Naive thymus-derived CD8-positive, alpha-beta T cell (primary cell): ENCODE measurements at places on chromosomes 1 and 21.
A peak's percentile ranks its signal among the peaks of the same experiment; 100 is the strongest.

DNA sequence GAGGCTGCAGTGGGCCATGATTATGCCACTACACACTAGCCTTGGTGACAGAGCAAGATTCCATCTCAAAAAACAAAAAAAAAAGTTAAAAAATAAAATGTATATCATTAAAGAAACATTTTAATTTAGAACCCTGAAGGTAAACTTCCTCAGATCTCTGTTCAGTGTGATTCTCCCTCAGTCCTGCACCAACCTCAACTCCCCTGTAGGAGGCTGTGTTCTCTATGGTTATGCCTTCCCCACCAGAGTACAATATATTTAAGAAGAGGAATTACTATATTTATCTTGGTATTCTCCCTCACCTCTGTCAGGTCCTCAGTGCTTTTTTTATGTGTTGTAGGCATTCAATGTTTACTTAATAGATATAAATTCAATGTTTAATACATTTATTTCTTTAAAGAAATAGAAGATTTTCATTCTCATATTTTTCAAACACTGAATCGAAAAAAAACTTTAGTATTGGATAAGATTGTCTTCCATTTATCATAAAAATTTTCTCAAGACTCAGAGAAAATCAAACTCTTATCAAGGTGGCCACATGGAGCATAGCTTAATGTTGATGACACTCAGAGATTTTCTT is 4.8 kb upstream of the LRRC8B start:
- peak; percentile 40 for DNase-seq

DNA sequence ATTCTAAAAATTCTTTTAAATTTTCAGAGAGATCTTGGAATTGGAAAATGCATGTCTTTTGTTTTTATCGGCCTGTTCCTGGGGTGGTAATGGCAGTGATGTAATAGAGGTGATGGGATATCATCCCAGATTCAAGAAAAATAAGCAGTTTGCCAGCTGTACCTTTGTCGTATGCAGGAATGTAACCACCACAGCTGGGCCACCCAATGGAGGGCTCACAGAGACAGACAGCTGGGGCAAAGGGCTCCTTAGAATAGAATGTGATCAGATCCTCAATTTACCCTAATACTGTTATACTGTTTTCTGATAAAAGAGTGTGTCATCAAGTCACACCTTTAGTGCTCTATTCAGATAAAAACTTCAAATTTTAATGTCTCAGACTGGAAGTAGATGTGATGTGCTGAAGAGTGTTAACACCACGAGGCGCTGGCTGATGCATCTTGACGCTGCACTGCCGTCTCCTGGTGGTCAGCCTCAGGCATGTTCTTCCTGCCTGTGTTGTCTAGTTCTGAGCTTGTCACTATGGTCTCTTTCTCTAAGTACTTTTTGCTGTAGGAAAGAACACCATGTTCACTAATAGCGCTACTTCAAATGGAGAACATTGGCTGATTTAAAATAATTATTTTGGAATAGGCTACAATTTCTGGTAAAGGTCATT is 78.8 kb downstream of the C1orf21 start:
- no peak for DNase-seq

DNA sequence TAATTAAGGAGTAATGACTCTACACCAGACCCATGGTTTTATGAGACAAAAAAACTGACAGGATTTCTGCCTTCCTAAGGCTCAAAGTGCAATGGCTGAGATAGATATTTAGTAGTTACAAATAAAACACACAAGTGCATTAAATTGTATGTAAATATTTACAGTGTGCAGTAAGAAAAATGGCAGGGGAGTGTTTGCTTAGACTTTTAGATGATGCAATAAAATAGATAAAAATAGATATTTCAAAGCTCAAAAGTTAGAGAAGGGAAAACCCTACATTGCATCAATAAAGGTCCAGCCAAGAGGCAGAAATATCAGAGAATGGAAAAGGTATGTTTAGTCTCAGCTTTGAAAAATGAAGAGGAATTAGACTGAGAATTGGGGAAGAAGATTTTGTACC is 226.3 kb upstream of the FGGY start:
- DNase-seq: no peak

DNA sequence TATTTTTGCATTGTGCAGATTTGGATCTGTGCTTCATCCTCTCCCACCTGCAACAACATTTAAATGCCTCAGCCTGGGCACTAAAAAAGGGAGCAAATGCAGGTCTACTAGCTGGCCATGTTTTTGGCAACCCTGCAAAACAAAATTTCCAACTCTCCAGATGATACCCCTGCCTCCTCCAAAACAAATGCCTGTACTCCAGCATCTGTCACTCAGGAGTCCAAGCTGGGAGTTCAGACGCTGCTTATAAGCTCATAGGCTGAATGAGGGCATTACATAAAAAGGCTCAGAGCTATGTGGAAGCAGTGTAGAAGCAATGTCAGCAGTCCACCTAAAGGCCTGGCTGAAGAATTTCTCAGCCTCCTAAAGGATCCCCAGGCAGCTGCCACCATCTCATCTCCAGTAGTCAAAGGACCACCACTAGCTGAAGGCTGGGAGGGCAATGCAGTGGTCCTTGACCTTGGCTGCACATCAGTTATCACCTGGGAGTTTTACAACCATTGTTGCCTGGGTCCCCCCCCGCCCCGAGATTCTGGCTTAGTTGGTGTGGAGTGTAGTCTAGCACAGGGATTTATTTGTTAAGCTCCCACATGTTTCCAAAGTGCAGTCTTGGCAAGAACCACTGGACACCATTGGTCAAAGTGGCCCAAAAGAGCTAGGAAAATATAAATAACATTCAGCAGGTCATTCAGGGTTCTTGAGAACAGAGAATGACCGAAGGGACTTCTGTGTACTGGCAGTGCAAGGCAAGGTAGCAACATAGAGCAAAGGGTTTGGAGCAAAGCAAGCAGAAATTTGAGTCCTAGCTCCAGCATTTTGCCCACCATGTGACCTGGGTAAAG is 57.2 kb downstream of the ITPKB start:
- no peak for DNase-seq

DNA sequence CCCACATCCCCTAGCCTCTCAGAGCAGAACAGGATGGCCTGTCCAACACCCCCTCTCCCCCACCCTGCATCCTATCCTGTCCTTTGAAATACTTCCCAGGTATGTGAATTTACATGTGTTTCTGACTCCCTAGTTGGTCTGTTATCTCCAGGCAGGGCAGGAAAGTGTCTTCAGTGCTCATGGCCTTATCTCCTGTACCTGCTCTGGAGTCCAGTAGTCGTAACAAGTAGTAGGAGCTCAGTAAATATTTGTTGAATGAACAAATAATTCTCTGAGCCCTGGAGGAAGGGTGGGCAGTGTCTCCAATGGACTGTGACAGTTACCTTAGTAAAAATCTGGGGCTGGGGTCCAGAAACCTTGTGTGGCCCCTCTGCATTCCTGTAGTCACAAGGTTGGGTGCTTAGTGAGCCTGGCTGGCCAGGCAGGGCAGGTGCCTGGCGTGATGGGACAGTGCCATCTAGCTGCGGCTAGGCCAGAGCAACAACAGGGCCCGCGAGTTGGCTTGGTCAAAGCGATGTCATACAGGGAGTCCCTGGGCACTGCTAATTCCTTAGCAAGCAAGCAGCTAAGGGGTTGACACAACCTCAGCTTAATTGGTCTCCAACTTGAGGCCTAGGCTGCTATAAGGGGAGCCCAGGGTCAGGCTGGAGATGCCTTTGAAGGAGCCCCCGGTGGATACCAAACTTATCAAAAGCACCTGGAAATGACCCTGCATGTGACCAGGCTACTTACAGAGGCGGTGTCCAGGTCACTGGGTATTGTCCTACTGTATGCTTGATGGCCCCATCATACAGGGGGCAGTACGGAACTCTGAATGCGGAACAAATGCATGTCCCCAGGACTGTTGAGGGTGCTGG is 89.0 kb upstream of the PPM1J start:
- DNase-seq: peak; percentile 21

- DNase-seq: no peak
Measured at GRCh38 chr1:183126528-183126927, 59.5 kb upstream of the LAMC2 start.

DNA sequence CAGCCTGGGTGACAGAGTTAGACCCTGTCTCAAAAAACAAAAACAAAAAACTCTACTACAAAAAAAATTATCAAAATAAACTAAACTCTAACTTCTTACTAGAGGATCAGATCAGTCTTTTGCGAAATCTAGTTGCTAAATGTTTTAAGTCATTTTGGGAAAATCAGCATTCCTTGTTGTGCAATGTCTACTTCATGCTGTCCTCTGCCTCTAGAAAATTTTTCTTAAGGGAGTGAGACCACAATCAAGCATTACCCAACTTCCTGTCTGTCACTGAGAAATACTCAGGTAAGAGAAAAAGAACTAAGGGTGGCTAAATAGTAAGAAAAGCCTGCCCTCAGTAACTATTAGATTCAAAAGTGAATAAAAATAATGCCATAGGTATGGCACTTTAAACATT is 67.2 kb upstream of the FOXD3 start:
- no peak for DNase-seq

DNA sequence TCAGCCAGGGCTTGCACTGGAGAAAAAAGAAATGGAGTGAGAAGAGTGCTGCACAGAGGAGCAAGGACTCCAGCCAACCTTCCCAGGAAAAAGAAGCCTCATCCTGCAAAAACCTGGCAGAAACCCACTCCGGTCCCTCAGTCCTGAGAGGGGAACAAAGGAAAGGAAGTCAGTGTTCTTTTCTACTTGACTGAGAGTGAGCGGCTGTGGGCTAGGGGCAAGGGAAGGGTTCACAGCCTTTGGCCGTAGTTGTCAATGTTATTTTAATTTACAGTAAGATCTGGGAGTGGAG is 8.9 kb upstream of the GOLT1A start:
- DNase-seq: no peak

GRCh38 chr1:172976222-172977041 is 74.3 kb downstream of the TNFSF18 start:
- no peak for DNase-seq

GRCh38 chr21:38646213-38646837 is 148.0 kb upstream of the ERG start:
- no peak for DNase-seq

DNA sequence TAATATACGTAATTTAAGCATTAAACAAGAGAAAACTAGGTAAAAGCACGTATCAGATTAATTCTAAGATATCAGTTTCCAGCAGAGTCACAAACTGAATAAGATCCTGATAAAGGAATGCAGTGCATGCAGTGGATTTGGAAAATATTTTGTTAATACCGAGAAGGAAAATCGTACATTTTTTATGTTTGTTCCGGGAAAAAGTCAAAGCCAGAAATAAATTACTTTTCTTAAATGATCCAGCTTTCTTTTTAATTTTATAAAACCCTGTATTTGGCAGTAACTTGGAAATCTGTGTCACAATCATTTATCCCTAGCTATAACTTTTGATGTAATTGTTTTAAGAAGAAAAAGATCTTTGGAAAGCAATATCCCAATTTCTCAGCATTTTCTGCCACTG is 955 bp downstream of the PALMD start:
- no peak for DNase-seq

GRCh38 chr1:246008363-246008831 is 498.7 kb downstream of the SMYD3 start:
- no peak for DNase-seq

- no peak for DNase-seq
Measured at GRCh38 chr1:42173961-42174735, 9.6 kb upstream of the GUCA2A start.

- DNase-seq: no peak
Measured at GRCh38 chr1:48506870-48507269, 34.9 kb upstream of the SPATA6 start.

GRCh38 chr21:32299695-32300094 is 1.0 kb downstream of the MRAP start:
- DNase-seq: no peak

- DNase-seq: no peak
Measured at GRCh38 chr21:43571976-43572375, 87.3 kb downstream of the HSF2BP start.

DNA sequence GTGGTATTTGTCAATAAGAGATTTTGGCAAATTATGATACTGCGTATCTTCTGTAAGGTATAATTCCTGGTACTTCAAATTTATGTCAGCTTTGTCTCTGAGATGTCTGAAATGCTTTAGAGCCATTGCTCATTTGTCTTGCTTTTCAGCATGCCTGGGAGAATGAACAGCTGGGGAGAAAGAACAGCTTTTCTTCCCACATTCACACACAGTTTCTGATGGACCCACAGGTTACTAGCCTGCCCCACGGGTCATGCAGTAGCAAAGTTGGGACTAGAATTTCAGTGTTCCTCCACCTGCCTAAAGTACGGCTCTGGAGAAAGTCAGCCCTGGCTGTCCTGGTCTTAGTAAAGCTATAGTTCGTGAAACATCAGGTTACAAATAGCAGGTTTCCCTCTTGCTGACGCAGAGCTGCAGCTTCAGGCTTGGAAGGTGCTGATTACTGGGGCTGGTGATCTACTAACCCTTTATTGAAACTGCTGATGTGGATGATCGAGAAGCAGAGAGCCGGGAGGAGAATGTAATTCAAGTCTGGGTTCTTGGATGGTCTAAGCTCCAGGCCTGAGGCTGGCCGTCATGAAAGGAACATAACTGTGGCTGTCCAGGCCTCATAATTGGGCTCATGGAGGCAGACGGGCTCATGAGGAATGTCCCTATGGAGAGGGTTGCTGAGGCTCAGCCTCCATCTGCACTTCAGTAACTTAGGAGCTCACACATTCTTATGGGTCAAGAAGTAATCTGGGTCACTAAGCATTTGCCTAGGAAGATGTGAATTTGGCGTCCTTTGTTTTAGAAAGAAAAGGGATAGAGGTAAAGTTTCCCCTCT is 12.4 kb downstream of the GALNT2 start:
- no peak for DNase-seq

- no peak for DNase-seq
Measured at GRCh38 chr1:201707656-201708055, 121.3 kb upstream of the IPO9 start.

- no peak for DNase-seq
Measured at GRCh38 chr1:156118177-156118868, 3.8 kb downstream of the LMNA start.

- DNase-seq: no peak
Measured at GRCh38 chr1:185696422-185697150, 37.6 kb upstream of the HMCN1 start.

GRCh38 chr1:55444667-55445066 is 229.5 kb upstream of the USP24 start:
- no peak for DNase-seq

GRCh38 chr1:20486457-20487235 is 636 bp upstream of the CAMK2N1 start:
- DNase-seq: no peak

- no peak for DNase-seq
Measured at GRCh38 chr21:42853621-42854020, 25.7 kb downstream of the WDR4 start.

GRCh38 chr1:90122654-90123340 is 127.9 kb downstream of the ZNF326 start:
- DNase-seq: no peak

- no peak for DNase-seq
Measured at GRCh38 chr1:107450899-107451664, 310.2 kb downstream of the NTNG1 start.

DNA sequence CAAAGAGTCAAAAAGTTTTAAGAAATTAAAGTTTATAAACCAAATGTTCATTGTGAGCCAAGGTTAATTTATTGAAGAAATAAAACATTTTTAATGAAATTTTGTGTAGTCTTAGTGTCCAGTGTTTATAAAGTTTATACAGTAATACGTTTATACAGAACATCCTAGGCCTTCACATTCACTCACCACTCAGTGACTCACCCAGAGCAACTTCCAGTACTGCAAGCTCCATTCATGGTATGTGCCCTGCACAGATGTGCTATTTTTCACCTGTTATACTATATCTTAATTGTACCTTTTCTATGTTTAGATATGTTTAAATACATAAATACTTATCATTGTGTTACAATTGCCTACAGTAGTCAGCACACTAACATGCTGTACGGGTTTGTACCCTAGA is 33.6 kb downstream of the TYW3 start:
- DNase-seq: no peak
